Body of pancreas (tissue), 4 donors: ENCODE measurements at places on chromosomes 3 and 15. TPM values are rescaled to one million over a fixed set of nuclear protein-coding genes. Genes with fewer than 3 reads are reported as not detected.

PLOD2 gene
- 24.4 TPM for total RNA-seq

TRIM42 gene
- total RNA-seq: not detected

CERS3 gene
- total RNA-seq: not detected

UROC1 gene
- total RNA-seq: not detected

ROPN1 gene
- not detected for total RNA-seq

IQCF5 gene
- total RNA-seq: not detected

IMPG2 gene
- 0.33 TPM for total RNA-seq

GRCh38 chr15:30940359-30940758 lies 36.6 kb downstream of the FAN1 start:
- peak; percentile 55 for DNase-seq

DNA sequence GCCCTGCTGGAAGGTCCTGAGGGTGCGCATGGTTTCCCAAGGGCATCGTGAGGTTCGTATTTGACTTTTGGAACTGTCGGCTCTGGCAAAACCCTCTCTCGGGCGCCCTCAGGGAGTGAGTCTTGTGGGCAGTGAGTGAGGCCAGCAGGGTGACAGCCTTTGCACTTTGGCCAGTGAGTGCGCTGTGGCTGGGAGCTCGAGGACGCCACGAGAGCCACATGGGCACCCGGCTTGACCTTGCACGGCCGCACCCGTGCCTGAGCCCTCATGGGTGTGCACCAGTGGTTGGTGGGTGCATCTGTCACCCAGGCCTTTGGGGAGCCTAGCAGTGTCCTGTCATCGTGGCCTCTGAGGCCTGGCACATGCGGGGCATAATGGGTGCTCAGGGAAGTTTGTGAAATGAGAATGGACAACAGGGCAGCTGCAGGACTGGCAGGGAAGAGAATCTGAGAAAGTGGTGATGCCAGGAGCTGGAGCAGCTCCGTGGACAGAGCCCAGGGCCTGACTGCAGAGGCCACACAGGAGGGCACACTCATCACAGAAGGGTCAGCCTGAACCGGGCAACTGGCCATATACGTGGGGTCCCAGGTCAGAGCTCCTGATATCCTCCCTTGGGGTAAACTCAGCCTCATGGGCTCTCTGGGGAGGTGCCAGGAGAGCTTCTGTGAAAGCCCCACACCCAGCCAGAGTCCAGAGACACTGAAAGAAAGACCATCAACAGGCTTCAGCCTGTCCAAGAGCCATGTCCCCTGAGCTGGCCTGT lies 30.4 kb upstream of the SNRPA1 start:
- no peak for DNase-seq

- no peak for DNase-seq
These were observed 208.9 kb downstream of the FOXP1 start for GRCh38 chr3:71374582-71374981.

DNA sequence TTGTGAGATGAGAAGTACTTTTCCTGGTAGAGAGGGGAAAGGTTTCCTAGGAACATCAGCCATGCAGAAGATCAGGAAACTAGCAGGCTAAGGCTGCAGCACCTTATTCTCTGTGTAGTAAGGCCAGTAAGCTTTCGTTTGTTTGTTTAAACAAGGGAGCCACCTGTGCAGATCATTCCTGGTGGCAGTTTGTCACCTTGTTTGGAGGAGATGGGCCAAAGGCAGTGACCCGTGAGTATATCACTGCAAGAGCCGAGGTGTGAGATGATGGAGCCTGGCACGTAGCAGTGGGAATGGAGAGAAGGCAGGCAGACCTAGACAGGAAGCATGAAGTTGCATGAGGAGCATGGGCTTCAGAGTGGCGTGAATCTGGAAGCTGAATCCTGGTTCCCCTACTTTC lies 19.6 kb downstream of the ATG7 start:
- no peak for DNase-seq

DNA sequence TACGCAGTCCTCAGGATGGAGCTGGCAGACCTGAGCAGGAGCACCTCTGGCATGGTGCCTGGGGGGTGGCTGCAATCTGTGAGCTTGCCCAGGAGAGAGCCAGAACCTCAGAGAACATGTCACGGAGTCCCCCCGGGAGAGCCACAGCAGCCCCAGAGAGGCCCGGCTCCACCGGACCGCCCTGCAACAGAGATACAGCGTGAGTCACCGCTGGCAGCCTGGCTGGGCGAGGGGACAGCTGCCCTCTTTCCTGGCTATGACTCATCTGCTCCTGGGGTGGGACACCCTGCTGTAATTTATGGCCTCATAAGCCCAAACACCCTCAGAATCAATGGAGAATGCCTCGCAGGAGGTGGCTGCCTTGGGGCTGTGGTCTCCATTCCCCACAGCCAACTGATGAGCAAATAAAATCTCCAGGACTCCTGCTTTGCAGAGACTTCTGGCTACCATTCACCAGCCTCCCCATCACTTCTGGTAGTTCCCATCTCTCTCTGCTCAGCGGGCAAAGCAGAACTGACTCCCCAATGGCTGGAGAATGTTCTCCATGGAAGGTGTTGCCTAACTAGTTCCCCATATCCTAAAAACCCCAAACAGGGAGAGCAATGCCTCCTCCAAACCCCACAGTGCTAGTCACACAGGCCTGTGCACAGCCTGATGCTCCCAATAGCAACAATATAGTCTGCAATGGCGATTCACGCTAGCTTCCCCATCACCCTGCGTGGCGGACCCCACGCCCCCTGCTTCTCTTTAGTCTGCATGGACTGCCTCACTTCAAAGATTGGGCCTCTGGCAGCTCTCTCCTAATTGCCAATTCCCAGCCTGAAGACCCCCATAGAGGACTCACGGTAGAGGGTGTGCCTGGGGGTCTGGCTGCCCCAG lies 21.6 kb downstream of the ACSBG1 start:
- peak; percentile 83 for DNase-seq

DNA sequence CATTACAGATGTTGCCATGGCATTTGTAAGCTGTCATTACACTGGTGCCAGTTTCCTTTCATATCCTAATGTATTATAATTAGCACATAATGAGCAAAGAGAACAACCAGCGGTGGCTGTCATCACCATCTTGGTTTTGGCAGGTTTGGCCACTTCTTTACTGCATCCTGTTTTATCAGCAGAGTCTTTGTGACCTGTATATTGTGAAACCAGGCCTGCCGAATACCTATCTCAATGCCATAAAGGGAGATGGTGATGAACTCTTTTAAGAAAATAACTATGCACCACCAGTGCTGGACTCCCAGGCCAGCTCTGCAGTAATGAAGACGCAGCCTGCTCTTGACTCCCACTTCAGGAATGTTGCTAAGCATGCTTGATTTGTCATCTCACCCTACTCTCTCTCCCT lies 458.1 kb upstream of the NR2F2 start:
- no peak for DNase-seq

DNA sequence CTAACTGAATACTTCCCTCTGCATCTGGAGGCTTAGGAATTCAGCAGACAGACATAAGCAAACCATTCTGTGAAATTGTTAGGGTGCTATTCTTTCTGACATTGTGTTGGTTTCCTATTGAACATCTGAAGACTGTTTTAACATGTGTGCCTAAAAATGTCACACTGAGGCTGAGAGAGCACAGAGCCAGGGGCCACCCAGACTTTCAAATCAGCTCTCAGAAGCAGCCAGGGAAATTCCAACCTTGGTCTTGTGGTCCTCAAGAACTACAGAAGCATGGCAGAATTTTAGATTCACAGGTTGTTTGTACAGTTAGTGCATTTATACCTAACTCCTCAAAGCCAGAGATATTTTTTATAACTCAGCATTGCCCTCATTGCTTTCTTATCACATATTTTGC lies 929.2 kb upstream of the CFAP20DC start:
- DNase-seq: no peak

DNA sequence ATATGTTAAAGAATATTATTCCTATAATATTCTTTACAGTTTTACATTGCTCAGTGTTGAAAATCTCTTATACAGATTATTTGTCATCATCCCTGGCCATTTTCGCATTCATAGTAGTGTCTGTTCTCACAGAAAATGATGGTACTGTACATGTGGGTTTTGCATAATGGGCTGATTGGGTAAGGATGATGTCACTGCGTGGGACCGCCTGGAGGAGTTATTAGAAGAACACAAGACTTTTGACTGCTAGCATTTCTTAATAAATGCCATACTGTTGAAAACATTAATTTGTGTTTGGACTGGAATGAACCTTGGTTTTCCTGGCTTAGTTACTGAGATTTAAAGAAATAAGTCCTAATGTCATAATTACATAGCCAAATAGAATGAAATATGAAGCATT lies 20.3 kb downstream of the LRCH3 start:
- DNase-seq: no peak

DNA sequence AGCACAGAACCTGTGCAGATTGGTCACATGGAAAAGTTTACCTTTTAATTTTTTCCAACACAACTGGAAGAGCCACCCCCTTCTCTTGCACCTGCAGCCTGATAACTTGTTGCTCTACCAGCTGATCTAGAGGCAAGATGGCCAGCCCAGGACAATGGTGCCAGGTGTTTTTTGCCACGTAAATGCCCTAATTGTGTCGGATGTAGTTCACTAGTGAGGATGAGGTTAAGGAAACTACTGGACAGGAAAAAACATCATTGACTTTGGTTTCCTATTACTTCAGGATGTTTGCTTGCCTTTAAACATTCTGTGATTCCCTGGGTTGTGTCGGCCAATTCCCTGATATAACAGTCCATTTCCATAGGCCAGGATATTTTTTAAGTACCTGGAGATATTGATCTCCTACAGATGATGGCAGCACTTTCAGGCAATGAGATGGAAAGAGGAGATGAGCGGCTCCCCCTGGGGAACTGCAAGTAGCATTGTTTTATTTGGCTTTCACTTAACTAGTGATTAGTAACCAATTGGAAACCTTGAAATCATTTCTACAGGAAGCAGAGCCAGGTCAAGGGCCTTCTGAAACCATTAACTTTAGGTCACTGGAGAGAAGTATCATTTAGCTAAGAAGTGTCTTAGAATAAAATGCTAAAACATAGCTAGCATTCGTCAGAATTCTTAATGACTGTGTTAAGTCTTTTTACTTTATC lies 72.5 kb downstream of the OSBPL10 start:
- DNase-seq: no peak

GRCh38 chr15:100810831-100811230 lies 68.8 kb upstream of the ALDH1A3 start:
- DNase-seq: no peak

DNA sequence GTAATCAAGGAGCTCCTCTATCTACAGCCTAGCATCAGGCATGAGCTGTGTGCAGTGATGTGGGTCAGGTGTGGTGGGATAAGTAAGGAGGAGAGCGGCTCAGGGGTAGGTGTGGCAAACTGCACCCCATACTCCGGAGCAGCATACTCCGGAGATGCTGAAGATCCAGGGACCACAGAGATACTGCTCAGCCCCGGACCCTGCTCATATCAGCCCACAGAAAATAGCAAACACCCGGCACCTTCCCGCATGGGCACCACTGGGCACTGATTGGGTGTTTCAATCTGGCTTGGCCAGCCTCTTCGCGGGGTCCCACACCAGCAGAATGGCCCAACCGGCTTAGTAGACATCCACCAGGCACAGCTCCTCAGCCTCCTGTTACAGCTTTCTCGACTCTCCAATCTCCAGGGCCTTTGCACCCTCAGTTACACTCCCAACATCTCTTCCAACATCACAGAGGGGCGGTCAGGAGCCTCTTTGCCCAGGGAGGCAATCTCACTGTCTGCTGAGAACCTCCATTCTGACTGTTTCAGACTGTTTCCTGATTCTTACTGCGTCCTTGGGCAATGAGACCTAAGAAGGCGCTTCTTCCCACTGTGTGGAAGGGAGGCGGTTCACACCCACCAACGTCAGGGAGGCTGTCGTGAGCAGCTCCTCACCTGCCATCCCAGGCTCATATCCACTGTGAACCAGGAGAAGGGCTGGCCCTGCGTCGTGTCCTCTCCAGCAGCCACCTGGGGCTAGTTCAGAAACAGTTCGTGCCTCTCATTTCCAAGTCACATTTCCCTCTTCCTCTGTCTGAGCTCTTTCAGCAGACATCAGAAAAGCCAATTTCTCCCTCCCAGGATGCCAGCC lies 59.8 kb downstream of the CAPN7 start:
- no peak for DNase-seq

- no peak for DNase-seq
These were observed 8.4 kb downstream of the PIK3R4 start for GRCh38 chr3:130738241-130738640.

GRCh38 chr3:135622656-135623055 lies 342.9 kb upstream of the PPP2R3A start:
- DNase-seq: no peak

DNA sequence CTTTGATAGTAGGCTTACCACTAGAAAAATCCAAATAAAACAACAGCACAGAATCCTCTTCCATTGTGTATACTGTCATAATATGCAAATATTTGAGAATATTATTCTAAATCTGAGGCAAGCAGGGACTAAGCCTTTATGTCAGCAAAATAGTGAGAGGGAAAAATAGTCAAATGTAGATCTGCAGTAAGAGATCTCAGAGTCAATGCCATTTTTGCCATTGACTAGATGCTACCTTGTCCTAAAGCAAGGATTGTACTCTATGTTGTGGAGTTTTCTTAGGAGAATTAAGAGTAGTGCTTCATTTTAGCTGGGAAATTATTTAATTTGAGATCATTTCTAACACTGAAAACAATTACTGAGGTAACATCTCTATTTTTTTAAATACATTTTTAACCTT lies 50.2 kb downstream of the IQCH start:
- DNase-seq: no peak

GRCh38 chr3:183180110-183180783 lies 17.7 kb upstream of the LAMP3 start:
- DNase-seq: no peak

DNA sequence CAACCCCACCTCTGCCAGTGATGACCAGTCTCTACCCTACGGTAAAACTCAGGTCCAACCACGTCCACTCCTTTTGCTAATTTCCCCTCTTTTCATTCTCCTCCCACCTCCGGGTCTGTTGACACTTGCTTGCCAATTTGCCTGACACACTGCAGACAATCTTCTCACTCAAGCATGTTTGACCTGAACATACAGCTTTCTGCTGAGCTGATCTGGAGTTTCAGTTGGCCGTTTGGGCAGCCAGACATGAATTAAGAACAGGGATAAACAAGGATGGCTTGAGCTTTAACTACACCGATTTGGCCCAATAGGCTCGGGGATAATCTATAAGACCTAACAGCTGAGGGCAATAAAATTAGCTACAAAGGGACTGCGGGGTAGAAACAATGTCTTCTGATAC lies 758.6 kb upstream of the CFAP20DC start:
- no peak for DNase-seq

GRCh38 chr3:7817239-7817638 lies 684.4 kb upstream of the LMCD1 start:
- DNase-seq: no peak

DNA sequence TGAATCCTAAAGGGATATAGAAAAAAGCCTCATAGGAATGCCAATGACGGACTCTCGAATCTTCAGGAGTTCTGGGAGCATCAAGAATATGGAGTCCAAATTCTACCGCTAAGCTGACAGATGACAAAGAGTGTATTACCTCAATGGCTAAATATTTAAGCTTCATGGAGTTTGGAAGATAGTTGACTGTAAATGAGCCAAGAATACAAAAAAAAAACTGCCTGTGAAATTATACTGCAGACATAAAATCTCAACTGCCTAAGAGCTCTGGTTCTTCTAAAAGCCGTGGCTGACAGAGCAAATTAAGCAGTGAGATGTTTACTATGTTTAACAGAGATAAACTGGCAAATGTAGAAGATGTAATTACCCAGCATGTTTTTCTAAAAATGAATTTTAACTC lies 140.0 kb downstream of the GADL1 start:
- no peak for DNase-seq
